Stimulated activated CD4-positive, alpha-beta T cell treated with anti-CD3 and anti-CD28 coated beads, Interleukin-2, amount 100 ng/mL, for 24 hours (primary cell): ENCODE measurements at places on chromosomes 13 and 19.

GRCh38 chr13:45621950-45622349 is 6.4 kb upstream of the ERICH6B start:
- DNase-seq: no peak

GRCh38 chr13:29975283-29975682 is 124.9 kb upstream of the UBL3 start:
- DNase-seq: no peak

DNA sequence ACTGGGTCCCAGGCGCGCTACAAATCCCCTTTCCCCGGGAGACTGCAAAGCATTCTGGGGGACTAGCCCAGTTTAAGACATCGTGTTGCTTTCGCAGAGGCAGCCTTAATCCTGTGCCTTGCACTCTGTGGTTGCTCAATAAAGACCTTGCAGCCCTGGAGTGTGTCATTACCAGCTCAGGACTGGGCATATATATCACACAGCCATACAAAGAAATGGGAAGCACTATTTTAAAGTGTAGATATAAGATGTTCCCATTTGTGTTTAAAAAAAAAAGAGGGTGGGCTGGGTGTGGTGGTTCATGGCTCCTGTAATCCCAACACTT is 11.1 kb downstream of the NAPA start:
- DNase-seq: no peak

DNA sequence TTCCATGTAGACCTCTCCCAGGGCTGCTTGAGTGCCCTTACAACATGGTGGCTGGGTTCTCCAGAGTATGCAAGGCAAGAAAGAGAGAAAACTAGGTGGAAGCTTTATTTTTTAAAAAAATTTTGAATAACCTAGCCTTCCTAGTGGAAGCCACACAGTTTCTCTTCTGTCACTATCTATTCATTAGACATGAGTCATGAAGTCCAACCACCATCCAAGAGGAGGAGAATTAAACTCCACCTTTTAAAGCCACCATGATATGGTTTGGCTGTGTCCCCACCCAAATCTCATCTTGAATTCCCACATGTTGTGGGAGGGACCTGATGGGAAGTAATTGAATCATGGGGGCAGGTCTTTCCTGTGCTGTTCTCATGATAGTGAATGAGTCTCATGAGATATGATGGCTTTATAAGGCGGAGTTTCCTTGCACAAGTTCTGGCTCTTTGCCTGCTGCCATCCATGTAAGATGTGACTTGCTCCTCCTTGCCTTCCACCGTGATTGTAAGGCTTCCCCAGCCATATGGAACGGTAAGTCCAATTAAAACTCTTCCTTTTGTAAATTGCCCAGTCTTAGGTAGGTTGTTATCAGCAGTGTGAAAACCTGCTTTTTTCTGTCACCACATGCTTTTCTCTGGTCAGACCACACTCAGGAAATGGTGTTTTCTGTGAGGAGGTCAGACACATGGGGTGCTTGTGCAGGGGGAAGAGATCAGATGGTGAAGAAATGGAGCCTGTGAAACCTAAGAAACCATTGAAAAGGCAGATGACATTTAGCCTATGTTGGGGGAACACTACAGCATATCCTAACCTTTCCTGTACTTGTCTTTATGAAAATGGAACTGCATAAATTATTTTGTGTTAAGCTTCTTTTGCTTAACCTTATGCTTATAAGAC is 57.7 kb downstream of the ANKRD10 start:
- no peak for DNase-seq

- DNase-seq: no peak
These were observed 366.2 kb downstream of the DNAJC15 start for GRCh38 chr13:43389573-43389972.

GRCh38 chr19:17500447-17501198 is 10.8 kb upstream of the PGLS start:
- DNase-seq: no peak

DNA sequence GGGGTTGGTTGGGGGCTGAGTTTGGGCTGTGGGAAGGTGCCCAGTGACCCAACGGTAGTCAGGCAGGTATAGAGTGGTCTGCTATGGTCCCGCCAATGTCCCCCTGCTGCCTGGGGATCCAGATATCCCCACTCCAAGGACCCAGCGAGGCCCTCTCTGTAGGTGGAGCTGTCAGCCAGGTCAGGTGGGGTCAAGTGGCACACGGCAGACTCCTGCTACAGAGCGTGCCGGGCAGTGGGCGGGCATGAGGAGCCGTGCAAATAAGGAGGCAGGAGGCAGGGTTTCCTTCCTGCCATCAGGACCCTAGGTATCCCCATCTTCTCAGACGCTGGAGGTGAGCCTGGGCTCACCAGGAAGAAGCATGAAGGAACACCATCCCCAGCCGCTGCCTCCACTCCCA is 14.9 kb downstream of the EVI5L start:
- no peak for DNase-seq

GRCh38 chr13:29689548-29689947 is 94.1 kb upstream of the SLC7A1 start:
- DNase-seq: no peak

DNA sequence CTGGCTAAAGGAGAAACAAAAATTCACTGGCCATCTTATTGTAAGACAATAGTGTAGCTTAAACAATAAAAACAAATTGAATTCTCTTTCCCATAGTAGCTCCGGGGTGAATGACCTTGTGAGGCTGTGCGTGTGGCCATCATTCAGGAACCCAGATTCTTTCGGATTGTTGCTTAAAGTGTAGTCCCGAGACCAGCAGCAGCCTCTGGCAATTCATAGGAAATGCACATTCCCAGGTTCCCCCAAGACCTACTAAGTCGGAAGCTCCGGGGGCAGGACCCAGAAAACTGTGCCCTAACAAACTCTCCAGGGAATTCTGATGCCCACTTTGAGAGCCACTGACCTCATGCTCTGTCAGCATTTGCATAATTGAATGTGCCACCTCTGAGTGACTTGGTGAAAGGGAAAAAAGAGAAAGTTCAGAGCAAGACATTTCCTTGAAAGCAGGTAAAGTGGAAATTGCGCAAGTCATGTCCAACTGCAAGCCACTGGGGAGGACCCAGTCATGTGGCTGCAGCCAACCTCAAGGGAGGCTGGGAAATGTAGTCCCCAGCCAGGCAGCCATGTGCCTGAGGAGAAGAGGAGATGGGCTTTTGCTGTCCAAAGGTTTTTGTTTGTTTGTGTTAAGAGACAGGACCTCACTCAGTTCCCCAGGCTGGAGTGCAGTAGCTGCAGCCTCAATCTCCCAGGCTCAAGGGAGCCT is 50.7 kb upstream of the PNMA8B start:
- DNase-seq: peak; percentile 33

- DNase-seq: peak; percentile 59
These were observed 10.6 kb downstream of the FUT6 start for GRCh38 chr19:5828661-5829566.

- no peak for DNase-seq
These were observed 14.0 kb downstream of the ACER1 start for GRCh38 chr19:6319376-6319775.

- no peak for DNase-seq
These were observed 28.3 kb upstream of the PCDH9 start for GRCh38 chr13:67258482-67258881.

GRCh38 chr13:51978796-51979556 is 32.3 kb downstream of the ATP7B start:
- DNase-seq: no peak

GRCh38 chr19:44051650-44052402 is at the start of gene ZNF223:
ZNF223 (plus strand) TSS chr19:44052036; CDS start chr19:44055177, 3,141 bp downstream.
- DNase-seq: peak; percentile 80

- DNase-seq: no peak
These were observed 1.5 kb downstream of the NUMBL start for GRCh38 chr19:40688987-40689338.
